ENCODE measurements at places on chromosomes 16 and 17.

DNA sequence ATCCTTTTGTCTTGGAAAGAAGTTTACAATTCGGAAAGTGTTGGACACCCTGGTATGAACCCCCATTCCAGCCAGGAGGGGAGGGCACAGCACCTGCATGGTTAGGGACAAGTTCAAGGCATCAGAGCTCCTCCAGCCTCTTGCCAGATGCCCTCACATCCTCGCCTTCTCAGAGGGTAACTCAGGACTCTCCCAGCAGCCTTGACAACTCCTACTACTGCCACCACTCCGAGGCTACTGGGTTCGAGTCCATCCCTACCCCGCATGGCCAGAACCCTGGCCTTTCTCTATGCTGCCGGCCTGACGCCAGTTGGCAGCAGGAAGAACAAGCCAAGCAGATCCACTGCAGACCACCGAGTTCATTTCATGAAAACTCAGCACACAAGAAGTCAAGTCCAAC is 34.1 kb downstream of the AXIN2 start:
- no peak for DNase-seq

DNA sequence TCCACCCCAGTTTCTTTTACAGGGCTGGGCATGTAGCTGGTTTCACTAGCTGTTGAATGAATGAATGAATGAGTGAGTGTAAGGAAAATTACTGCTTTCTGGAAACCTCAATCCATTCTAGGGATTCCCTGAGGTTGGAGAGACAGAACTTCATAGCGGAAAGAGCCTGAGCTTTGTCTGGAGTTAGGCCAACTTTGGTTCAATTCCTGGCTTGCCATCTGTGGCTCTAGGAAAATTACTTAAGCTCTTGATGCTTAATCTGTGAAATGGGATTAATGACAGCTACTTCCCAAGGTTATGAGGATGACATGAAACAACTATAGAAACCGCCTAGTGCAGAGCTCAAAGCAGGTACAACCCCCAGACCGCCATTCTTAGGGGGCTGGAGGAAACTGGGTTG is 76.3 kb upstream of the AXIN2 start:
- no peak for DNase-seq

DNA sequence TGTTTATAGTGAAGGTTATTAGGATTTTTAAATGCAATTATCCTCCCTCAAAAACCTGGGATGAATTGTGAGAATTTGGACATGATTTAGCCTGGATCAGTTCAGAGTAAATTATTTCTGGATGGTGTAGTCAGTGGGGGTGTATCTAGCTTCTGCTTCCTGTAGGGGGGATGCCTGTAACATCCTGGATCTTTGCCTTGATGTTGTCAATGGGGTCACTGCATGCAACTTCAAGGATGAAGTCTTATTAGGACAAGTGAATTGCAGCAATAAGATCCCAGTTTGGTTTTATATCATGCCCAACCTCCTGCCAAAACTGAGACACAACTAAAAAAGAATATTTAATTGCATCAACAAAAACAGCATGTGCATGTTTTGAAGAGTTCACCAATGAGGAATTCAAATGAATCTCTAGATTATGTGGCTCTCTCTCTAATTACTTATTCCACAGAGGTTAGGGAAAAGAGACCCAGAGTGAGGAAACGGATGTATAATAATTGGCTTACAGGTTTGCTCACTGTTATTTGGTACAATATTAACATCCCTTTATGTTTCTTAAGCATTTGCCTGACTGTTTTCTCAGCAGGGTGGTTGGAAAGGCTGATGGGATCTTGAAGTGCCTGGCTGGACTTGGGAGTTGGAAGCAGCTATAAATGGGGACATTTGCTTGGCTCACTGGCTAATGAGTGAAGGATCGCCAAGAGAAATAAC is 159.8 kb downstream of the HS3ST3B1 start:
- DNase-seq, result no peak

GRCh38 chr17:59380474-59380873 is 49.0 kb downstream of the YPEL2 start:
- no peak for DNase-seq

DNA sequence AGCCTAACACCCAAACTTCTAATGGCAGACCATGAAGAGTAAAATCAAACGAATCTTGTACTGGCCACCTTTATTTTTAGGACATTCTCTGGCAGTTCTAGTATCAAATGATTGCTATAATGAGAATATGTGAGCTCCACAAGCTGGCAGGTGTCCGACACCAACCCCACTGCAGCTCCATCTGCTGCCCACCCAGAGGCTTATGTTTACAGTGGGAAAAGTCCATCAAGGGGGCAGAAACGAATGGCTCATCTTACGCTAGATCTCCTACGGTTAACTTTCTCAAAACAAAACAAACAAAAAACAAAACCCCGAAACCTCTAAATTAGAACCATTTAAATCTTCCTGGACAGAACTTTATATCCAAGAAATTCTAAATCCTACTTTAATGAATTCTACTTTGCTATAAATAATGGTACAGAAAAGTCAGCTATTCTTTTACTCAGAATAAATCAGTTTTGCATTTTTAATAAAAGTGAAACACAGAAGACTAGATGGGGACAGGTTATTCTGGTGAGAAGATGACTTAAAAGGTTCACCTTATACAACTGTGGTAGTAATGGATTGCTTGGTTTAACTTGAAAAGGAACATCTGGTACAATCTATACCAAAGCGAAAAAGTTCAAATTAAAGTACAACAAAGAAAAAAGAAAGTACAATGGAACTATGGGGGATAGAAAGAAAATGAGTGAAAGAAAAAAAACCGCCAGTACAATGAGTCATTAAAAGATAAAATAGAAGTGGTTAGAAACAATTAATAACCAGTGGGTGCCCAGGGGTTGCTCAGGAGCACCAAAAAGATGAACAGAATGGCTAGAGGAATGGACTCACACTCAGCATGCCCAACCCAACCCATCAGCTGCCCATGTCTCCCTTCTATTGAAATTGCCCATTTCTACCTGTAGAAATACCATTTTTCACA is 40.2 kb downstream of the GRB2 start:
- DNase-seq, result no peak

- DNase-seq, result no peak
These were observed 4.6 kb downstream of the PRSS8 start for GRCh38 chr16:31130899-31131298.

- no peak for DNase-seq
These were observed 2.9 kb downstream of the TNS4 start for GRCh38 chr17:40498281-40499084.

DNA sequence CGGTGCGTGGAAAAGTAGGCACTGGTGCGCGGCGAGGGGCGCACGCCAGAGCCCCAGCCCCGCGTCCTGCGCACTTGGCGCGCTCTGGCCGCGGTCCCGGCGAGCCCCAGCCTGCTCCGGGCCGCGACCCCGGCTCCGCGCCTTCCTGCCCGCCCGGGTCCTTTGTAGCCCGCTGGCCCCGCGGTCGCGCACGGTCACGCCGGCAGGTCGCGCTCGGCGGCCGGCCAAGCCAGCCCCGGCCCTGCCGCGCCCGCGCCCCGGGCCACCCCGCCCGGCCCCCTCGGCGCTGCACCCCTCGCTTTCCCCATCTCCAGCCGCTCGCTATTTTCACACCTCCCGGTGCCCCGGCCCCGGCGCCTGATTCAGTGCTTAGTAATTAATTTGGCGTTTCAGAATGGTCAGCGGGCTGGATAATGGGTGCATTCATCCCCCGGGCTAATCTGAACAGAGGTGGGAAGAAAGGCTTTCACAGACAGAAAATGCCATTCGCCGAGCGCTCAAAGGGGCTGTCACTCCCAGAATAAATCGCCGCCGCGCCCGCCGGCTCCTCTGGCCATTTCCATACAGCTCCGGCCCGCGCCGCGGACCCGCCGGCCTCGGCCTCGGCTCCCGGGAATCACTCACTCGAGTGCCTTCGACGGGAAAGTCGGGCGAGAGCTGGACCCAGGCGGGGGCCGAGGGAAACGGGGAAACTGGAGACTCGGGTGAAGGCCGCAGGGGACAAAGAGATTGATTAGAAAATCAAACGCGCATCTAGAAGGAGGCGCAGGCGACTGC is 17.8 kb upstream of the NTN1 start:
- no peak for DNase-seq

DNA sequence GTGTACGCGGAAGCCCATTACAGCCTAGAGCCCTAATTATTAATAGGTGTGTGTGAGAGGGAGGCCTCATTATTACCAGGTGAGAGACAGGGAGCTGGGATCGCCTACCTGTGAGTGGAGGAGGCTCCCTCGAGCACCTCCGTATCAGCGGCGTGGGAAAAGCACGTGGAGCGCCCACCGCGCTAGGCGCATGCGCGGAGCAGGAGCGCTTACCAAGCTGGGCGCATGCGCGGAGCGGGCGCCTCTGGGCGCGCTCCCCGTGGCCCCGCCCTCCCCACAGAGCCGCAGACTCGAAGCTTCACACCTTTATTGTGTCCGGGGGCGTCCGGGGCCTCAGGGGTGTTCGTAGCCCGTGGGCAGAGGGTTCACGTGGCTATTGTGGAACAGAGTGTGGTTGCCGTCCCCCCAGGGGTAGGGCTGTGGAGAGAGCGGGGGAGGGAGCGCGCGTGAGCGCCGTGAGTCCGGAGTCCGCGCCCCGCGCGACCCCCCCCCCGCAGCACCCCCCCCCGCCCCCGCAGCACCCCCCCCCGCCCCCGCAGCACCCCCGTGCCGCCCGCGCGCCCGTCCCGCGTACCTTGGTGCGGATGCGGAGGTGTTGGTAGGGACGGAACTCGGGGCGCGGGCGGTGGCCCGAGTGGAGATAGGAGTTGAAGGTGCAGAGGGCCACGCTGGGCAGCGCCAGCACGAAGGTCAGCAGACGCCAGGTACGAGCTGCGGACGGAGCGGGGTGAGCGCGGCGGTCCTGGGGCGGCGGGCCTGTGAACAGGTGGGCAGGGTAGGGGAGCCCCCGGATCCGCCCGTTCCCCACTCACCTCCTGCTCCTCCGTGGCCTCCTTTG is 500 bp downstream of the COX6A2 start:
- DNase-seq, result no peak

DNA sequence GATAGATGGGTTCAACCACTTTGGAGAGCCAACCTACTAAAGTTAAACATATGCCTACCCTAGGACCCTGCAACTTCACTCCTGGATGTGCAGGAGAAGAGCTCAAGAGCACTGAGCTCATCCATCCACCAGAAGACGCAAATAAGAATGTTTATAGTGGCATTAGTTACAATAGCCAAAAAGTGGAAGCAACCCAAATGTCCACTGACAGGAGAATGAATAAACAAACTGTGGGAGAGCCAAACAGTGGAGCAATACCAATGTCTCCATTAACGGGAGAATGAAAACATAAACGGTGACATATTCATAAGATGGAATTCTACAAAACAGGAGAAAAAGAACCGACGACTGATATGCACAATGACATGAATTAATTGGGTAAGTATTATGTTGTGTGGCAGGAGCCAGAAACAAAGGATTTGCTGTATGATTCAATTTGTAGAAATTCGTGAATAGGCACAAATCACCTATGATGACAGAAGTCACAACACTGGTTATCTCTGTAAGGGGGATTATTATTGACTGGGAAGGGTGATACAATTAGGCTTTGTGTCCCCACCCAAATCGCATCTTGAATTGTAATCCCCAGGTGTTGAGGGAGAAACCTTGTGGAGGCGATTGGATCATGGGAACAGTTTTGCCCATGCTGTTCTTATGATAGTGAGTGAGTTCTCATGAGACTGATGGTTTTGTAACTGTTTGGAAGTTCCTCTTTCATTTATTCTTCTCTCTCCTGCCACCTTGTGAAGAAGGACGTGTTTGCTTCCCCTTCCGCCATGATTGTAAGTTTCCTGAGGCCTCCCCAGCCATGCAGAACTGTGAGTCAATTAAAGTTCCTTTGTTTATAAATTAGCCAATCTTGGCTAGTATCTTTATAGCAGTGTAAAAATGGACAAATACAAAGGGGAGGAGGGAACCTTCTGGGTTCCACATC is 57.9 kb upstream of the PLCG2 start:
- no peak for DNase-seq

DNA sequence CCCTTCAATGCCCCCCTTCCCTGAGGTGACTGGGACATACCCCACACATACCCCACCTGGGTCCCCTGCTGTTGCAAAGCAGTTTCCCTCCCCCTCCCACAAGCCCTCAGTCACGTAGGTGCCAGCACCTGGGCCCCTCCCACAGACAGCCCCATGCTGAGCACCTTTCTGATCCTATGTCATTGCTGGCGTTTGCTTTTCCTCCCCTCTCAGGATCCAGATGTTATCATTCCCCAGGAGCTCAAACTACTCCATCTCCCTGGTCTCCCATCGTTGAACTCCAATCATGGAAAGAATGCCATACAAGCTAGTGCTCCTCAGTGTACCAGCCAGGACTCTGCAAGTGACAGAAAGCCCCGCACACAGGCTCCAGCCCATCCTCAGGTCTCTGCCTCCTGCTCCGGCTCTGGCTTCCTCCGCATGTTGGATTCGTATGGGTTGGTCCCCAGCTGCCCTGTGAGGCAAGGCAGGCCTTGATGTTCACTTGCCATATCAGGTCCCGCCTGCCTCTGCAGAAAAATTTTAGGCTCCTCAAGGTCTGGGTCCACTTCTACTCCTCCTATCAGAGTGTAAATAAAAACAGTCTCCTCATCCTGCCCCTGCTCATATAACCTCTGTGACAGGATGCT is 31.4 kb upstream of the MED9 start:
- DNase-seq, result no peak

GRCh38 chr17:66549731-66550207 is 247.4 kb downstream of the PRKCA start:
- no peak for DNase-seq

- DNase-seq, result no peak
These were observed 11.8 kb downstream of the PLCG2 start for GRCh38 chr16:81790830-81791435.

- DNase-seq, result no peak
These were observed 9.0 kb upstream of the MYCBPAP start for GRCh38 chr17:50499270-50499669.

- DNase-seq, result peak; percentile 22
These were observed 683 bp upstream of the PSMB3 start for GRCh38 chr17:38751808-38752307.

- DNase-seq, result no peak
These were observed 73.6 kb downstream of the GPRC5B start for GRCh38 chr16:19810817-19811731.

DNA sequence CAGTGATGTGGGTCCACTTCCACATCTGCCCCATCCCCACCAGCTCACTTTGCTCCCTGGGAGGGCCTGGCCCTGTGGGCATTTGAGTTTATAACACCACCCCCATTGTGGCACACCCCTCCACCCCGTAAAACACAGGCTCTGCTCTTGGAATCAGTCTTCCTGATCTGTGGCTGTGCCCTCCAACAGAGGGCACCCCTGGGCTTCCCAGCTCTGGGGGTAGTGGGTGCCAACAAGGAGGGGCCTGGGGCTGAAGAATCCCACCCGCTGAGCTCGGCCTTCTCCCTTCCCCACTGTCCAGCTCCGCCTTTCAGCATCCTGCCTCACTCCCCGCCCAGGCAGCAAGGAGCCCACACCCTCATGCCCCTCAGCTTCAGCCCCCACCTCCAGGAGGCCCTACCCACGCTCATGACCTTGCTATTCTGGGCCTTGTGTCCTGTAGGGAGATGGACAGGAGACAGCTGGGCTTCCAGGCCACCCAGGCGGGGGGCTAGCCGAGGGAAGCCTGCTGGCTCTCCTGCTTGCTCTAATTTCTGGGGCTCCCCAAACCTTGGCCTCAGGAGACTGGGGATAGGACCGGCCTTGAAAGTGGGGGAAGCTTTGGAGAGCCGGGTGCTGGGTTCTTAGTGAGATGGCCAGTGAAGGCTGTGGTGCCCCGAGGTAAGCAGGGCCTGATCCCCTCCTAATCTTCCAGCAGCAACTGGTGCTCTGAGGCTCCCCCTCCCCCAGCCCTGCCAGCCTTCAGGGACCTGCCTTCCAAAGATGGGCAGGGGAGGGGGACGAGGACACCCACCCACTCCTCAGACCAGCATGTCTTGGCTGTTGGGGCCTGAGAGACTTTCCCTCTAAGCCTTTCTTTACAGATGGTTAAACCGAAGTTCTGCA is 2.9 kb upstream of the ATP2A1 start:
- no peak for DNase-seq
